ENCODE measurements at places on chromosomes 3 and 15. TPM values are rescaled to one million over a fixed set of nuclear protein-coding genes. Genes with fewer than 3 reads are reported as not detected.

SYNPR gene
- not detected for total RNA-seq

STXBP5L gene
- 0.98 TPM for total RNA-seq

SCN11A gene
- total RNA-seq: not detected

OXNAD1 gene
- 30.0 TPM for total RNA-seq

NRG4 gene
- total RNA-seq: not detected

SI gene
- not detected for total RNA-seq

OR5H2 gene
- total RNA-seq: not detected

GRM7 gene
- total RNA-seq: 2.0 TPM

SKOR1 gene
- total RNA-seq: 0.25 TPM

CLDN16 gene
- 0.49 TPM for total RNA-seq

COPG1 gene
- total RNA-seq: 76.4 TPM

C3orf85 gene
- not detected for total RNA-seq

NUDT16 gene
- total RNA-seq: 18.2 TPM

GP5 gene
- not detected for total RNA-seq

BAHD1 gene
- total RNA-seq: 9.6 TPM

ZNF501 gene
- total RNA-seq: 2.7 TPM

GOLGA8A gene
- total RNA-seq: 46.7 TPM

GLT8D1 gene
- total RNA-seq: 29.7 TPM

WDR49 gene
- total RNA-seq: 2.2 TPM

TRIM71 gene
- total RNA-seq: not detected

ACTC1 gene
- total RNA-seq: 15.0 TPM

NOX5 gene
- total RNA-seq: 0.74 TPM

SAMD7 gene
- not detected for total RNA-seq

CRYGS gene
- total RNA-seq: not detected

ABHD5 gene
- total RNA-seq: 34.1 TPM

CD96 gene
- 13.5 TPM for total RNA-seq

AADACL2 gene
- total RNA-seq: 0.49 TPM

GADL1 gene
- not detected for total RNA-seq

OSTN gene
- not detected for total RNA-seq

CLDN1 gene
- 48.6 TPM for total RNA-seq

CP gene
- 26.3 TPM for total RNA-seq

ALG1L2 gene
- not detected for total RNA-seq

BFSP2 gene
- total RNA-seq: not detected

BCL2A1 gene
- 1.7 TPM for total RNA-seq

CTSH gene
- 110 TPM for total RNA-seq

Measured in vagina (tissue), 2 donors.